NCI-H1930 (cell line): ENCODE measurements at places on chromosomes 11 and 22.

DNA sequence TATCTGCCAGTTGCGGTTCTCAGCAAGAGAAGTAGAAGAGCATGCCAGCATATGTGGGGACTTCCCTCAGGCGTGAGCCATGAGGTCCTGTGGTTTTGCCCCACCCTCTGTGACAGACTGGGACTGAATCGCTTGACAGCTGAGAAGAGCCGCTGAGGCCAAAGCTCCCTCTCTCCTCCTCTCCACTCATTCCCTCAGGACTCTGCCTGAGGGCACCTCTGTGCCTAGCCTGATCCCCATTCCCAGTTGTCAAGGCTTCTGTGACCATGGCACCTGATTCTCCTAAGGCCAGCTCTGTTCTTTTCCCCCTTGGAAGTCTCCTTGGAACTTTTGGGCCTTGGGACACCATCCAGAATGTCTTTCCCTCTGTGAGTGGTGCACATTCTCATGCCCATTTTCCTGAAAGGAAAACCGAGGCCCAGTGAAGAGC, 27.0 kb downstream of the ART5 start:
- DNase-seq: no peak

- no peak for DNase-seq
Observed at GRCh38 chr22:36740716-36741115, 35.2 kb downstream of the IFT27 start.

DNA sequence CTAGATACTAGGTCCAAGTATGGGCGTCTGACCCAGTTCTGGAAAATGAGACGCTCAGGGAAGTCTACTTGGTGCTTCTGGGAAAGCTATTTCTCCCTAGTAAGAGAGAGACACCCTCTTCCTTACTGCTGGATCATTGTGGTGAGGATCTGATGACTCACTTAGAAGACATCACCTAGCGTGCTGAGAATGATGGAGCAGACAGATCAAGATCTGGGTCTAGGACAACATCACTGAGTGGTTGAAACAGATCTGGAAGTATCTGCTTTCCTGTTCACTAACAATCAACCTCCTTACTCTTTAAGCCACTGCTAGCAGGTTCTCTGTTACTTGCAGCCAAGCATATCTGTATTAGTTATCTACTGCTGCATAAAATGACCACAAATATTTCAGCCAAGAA, 38.3 kb upstream of the HMGXB4 start:
- DNase-seq: no peak

DNA sequence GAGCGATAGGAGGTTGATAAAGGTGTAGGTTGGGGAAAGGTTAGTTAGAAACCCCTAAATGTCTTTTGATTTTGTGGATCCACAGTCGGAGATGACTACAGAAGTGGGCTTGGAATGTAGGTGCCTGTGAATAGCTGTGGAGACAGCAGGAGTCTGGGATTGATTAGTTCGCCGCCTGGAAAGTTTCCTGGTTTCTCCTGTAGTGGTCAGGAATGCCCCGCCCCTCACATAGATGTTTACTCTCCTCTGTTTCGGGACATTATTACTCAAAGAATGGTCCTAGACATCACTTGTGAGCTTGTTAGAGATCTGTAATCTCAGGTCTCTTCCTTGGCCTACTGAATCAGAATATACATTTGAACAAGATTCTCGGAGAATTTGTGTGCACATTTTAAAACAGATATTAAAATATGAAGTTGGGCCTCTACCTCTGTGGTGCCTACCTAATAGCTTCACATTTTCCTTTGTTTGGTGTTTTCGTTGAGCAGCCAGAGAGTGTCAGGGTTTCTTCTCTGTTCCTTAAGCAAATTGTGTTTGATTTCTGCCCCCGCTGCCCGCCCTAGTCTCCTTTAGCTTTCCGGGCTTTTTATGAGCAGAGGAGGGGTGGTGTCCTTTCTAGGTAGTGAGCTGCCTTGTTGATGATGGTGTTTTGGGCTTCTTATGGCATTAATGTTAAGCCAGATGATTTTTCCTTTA, 89.4 kb downstream of the PPP6R3 start:
- no peak for DNase-seq

DNA sequence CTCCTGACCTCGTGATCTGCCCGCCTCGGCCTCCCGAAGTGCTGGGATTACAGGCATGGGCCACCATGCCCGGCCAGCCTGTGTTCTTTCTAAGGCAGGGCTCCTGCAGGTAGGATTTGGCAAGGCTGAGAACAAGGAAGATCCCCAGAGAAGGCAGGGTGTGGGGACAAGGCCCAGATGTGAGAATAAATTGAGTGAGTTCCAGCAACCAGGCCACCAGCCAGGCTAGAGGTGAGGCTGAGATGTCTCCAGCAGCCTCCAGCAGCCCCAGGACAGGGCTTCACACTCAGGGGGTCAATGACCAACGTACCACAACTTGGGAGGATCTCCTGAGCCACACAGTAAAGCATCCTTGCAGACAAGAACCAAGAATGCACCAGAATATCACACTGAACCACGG, 75.1 kb downstream of the BUD13 start:
- no peak for DNase-seq

GRCh38 chr22:44180706-44181032, at the start of gene PARVG:
TSS of gene PARVG (plus strand) at chr22:44180925. CDS start at chr22:44183330, 2,405 bp downstream.
- DNase-seq: no peak

- no peak for DNase-seq
Observed at GRCh38 chr11:10659339-10660216, 34.0 kb downstream of the IRAG1 start.
